ENCODE measurements at places on chromosomes 5 and 9. TPM values are rescaled to one million over a fixed set of nuclear protein-coding genes. Genes with fewer than 3 reads are reported as not detected.

DNA sequence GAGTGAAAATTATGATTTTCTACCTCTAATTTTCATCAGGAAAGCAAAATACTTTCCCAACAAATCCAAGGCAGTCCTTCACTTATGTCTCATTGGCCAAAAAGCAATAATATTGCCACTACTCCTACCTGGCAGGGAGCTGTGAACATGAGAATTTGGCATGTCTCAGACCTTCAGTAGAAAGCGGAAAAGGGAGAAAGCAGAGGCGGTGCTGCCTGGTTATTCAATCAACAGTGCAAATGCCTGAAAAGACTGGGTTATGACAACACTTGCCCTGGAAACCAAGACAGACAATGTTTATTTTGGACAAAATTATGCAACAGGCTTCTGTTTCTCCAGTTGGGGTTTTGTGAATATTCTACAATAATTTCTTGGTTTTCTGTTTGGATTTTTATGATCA lies 194.4 kb downstream of the TAF11L14 start:
- no peaks in the 10 kb centered on the region for H3K27me3 ChIP-seq
- no peaks in the 10 kb centered on the region for H3K36me3 ChIP-seq
- no peak overlapping the region for H3K4me3 ChIP-seq
- H3K4me1 ChIP-seq, result no peaks in the 10 kb centered on the region
- no peak for DNase-seq

- no peak overlapping the region for H3K27ac ChIP-seq
- no peaks in the 10 kb centered on the region for H3K36me3 ChIP-seq
- no peak overlapping the region for H3K4me3 ChIP-seq
- DNase-seq, result no peak
Observed at GRCh38 chr5:32420506-32420905, 24.0 kb downstream of the ZFR start.

GRCh38 chr9:26801772-26802171 lies 90.8 kb downstream of the CAAP1 start:
- H3K36me3 ChIP-seq, result no peaks in the 10 kb centered on the region
- no peaks in the 10 kb centered on the region for H3K27me3 ChIP-seq
- no peaks in the 10 kb centered on the region for H3K4me1 ChIP-seq
- H3K27ac ChIP-seq, result no peak overlapping the region
- H3K4me3 ChIP-seq, result no peak overlapping the region
- no peak for DNase-seq

DNA sequence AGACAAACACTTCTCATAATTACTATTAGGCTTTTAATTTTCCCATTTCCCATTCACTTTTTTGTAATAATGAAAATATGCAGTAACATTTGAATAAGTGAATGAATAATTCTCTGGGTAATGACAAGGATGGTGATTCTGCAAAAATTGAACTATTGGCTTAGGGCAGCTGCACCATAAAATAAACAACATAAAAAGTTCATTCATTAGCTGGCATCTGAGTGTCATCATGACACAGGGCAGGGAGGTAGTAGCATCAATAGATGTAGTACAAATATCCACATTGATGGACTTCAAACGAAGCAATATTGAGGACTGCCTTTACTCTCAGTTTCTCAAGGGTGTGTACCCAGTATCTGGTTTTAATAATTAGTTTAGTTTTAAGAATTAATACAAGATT lies 4.9 kb downstream of the MEGF10 start:
- H3K4me1 ChIP-seq, result no peaks in the 10 kb centered on the region
- no peak for DNase-seq
- H3K27me3 ChIP-seq, result no peaks in the 10 kb centered on the region

GRCh38 chr5:125829349-125829748 lies 593.9 kb upstream of the GRAMD2B start:
- H3K27me3 ChIP-seq, result no peaks in the 10 kb centered on the region
- H3K36me3 ChIP-seq, result no peaks in the 10 kb centered on the region
- H3K4me1 ChIP-seq, result no peaks in the 10 kb centered on the region
- DNase-seq, result no peak

GRCh38 chr9:99026271-99026955 lies 78.5 kb upstream of the TGFBR1 start:
- no peak overlapping the region for H3K27ac ChIP-seq
- H3K4me1 ChIP-seq, result no peaks in the 10 kb centered on the region
- H3K4me3 ChIP-seq, result no peak overlapping the region
- no peaks in the 10 kb centered on the region for H3K36me3 ChIP-seq

DNA sequence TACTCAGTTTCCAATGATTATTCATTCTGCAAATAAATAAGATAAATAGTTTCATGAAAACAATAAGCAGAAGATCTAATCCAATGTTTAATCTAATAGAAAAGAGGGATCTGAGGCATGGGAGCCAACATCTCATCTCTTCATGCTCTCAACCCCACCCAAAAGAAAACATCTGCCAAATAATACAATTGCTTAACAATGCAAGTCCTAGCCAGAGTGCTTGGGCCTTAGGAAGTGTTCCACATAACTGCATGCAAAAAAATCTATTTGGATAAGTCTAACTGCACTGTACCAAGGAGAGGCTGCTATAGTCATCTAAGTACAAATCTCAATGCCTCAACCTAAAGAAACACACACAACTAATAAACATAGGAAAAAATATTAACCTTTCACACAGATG lies 606.0 kb downstream of the CDH9 start:
- H3K4me1 ChIP-seq, result no peaks in the 10 kb centered on the region
- H3K36me3 ChIP-seq, result no peaks in the 10 kb centered on the region
- H3K27me3 ChIP-seq, result no peaks in the 10 kb centered on the region
- no peak overlapping the region for H3K27ac ChIP-seq

DNA sequence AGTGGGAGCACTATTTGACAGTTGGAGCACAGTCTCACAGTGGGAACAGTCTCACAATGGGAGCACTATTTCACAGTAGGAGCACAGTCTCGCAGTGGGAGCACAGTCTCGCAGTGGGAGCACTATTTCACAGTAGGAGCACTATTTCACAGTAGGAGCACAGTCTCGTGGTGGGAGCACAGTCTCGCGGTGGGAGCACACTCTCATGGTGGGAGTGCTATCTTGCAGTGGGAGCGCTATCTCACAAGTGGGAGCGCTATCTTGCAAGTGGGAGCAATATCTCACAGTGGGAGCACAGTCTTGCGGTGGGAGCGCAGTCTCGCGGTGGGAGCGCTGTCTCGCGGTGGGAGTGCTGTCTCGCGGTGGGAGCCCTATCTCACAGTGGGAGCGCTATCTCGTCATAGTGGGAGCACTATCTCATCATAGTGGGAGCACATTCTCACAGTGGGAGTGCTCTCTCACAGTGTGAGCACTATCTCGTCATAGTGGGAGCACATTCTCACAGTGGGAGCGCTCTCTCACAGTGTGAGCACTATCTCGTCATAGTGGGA lies 56.1 kb downstream of the MED10 start:
- H3K27ac ChIP-seq, result no peak overlapping the region
- no peaks in the 10 kb centered on the region for H3K27me3 ChIP-seq
- no peak for DNase-seq
- H3K4me3 ChIP-seq, result no peak overlapping the region

DNA sequence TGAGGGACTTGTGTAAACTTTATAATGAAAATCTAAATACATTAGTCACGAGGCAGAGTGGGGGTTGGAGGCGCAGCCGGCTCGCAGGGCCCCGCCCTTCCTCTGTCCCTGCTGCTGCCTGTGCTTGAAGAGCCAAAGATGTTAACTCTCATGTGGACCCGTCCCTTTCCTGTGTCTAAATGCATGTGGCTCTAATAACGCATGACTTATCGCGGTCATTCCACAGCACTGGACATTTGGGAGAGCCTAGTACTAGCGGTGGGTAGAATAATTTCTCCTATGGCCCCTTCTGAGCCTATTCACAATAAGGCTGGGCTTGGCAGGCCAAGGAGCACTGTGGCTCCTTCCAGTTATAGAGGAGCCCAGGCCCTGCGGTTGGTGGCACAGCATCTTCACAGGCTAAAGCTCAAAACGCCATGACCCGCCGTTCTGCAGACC lies 82.3 kb upstream of the SIMC1 start:
- no peaks in the 10 kb centered on the region for H3K4me1 ChIP-seq
- no peaks in the 10 kb centered on the region for H3K36me3 ChIP-seq
- DNase-seq, result no peak
- no peak overlapping the region for H3K27ac ChIP-seq
- H3K27me3 ChIP-seq, result no peaks in the 10 kb centered on the region

GRCh38 chr9:5857928-5858327 lies 25.0 kb upstream of the ERMP1 start:
- H3K4me3 ChIP-seq, result no peak overlapping the region
- no peaks in the 10 kb centered on the region for H3K27me3 ChIP-seq
- no peak for DNase-seq
- H3K27ac ChIP-seq, result no peak overlapping the region

DNA sequence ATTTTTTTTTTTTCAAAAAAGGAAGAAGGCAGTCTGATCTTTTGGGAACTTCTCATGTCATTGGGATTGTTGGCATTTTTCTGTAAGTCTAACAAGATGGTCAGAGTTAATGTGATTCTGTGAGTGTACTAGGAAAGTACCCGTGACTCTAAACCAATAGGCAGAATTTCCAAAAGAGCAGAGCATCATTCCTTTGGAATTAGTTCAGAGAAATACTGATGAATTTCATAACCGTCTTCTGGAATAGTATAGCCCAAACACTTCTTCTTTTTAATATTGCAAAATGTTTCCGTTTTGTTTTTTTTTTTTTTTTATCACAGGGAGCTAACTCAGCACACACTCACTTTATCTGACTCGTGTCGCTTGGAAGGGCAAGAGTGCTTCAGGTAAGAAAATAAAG lies 407.4 kb downstream of the DTWD2 start:
- H3K27ac ChIP-seq, result no peak overlapping the region
- no peaks in the 10 kb centered on the region for H3K4me1 ChIP-seq
- H3K4me3 ChIP-seq, result no peak overlapping the region

GRCh38 chr5:161051920-161052500 lies 200.0 kb upstream of the ATP10B start:
- DNase-seq, result no peak
- no peak overlapping the region for H3K4me3 ChIP-seq
- no peaks in the 10 kb centered on the region for H3K27me3 ChIP-seq
- H3K36me3 ChIP-seq, result no peaks in the 10 kb centered on the region
- no peaks in the 10 kb centered on the region for H3K4me1 ChIP-seq

DNA sequence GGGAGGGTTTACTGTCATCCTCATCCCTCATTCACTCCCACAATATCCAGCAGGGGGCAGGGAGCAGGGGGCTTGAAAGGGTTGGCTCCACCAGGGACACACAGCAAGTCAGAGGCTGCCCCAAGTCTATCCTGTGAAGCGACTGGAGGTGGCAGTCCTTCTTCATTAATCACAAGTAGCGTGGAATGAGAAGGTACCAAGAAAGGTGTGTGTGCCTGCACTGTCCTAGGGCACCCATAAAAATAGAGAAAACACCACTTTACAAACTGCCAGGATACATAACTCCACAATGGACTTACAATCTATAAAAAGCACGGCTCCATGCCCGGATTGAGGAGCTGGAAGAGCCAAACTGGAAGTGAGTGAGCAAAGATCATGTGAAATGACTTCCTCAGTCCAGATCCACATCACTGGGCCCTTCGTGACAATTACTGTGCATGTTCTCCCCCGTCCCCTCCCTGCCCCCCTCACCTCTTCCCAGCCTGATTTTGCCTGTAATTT lies 183.9 kb downstream of the SLIT3 start:
- H3K4me3 ChIP-seq, result no peak overlapping the region
- H3K27me3 ChIP-seq, result no peaks in the 10 kb centered on the region
- DNase-seq, result no peak
- no peaks in the 10 kb centered on the region for H3K36me3 ChIP-seq
- H3K4me1 ChIP-seq, result no peaks in the 10 kb centered on the region

Gene TMEM245
- total RNA-seq, result 26.3 TPM

Gene LCN15
- not detected for total RNA-seq

Gene RACK1
- 974 TPM for total RNA-seq

Gene TOMM5
- 36.5 TPM for total RNA-seq

Gene PHF24
- total RNA-seq, result 0.32 TPM

Gene BHMT2
- total RNA-seq, result 0.28 TPM

Measured in pancreas (tissue), 10 donors.